Daoy (cell line): ENCODE measurements at places on chromosomes 7 and 10. TPM values are rescaled to one million over a fixed set of nuclear protein-coding genes. Genes with fewer than 3 reads are reported as not detected.

TMEM140 gene
- total RNA-seq, result 0.48 and 1.2 TPM in 2 replicates

HEPACAM2 gene
- total RNA-seq, result not detected in 2 replicates

SRRT gene
- total RNA-seq, result 93.0 and 116 TPM in 2 replicates

CALML5 gene
- not detected in 2 replicates for total RNA-seq

C10orf95 gene
- total RNA-seq, result not detected in 2 replicates

GRCh38 chr7:17234398-17235031 is 63.9 kb upstream of the AHR start:
- peak; percentile 95 for DNase-seq

DNA sequence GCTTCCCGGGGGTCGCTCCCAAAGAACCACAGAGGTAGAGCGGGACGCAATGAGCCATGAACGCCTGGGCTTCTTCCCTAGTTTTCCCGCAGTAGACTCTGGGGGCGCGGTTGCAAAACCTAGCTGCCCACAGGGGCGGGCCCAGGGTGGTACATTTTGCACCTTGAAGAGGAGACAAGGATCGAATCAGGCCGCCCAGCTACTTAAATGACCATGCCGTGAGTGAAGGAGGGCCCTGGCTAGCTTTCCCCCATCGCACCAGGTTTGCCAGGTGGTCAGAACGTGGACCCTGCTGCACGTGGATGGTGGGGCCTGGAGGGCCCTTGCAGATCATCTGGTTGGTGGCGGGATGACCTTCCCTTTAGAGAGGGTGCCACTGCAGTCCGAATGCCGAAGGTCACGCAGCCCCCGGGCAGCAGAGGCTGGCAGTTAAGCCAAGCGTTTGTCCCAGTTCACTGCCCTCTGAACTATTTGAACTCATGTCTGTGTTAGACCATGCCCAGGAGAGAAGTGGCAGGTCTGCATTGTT is 604 bp upstream of the SHTN1 start:
- DNase-seq, result peak; percentile 19

DNA sequence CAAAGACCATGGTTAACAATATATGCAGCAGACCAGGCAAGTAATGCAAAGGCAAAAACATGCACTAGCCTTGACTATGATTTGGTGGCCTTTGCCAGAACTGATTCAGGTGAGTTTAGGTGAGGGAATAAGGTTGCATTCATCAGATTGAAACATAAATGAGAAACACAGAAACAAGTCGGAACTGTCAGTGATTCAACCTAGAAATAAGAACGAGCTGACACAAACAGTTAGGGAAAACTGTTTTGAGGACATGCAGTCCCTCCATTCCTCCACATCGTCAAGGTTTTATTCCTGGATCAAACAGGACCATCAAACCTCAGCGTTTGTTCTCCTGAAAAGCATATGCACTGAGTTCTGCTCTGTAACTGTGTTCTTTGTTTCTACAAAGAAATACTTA is 1.8 kb downstream of the ZNF248 start:
- no peak for DNase-seq

DNA sequence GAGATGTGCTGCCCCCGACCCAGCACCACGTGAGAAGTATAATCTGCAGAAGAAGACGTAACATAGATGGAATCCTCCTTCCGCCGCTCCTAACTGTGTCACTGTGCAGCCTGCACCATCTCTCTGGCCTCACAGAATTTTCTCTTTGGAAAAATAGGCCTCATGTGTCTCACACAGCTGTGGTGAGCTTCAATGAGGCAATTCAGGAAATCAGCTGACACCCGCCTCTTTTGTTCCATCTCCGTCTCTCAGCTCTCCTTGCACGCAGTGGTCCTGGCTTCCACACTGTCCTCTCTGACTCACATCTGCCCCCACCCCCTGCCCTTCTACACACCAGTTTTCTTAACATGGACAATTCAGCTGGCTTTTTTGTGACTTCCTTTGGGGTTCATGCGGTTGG is 7.2 kb downstream of the C10orf90 start:
- DNase-seq, result peak; percentile 91

- DNase-seq, result no peak
These were observed 270.5 kb upstream of the MKLN1 start for GRCh38 chr7:131057015-131057793.

DNA sequence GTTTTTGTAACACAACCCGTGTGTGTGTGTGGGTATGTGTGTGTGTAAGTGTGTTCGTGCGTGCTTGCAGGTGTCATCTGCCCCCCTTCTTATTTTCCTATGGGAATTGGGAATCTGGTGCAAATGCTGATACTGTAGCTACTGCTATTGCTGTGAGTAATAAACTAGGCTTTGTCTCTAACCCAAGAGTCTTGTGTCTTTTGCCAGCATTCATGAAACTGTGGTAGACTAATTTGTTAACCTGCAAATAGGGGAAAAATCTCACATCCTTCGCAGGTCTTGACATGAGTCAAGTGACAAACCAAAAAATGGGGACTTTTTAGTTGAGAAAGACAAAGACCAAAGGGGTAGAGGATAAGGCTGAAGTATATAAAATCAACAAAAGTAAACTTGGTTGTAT is 57.9 kb upstream of the FAM133B start:
- DNase-seq, result no peak

DNA sequence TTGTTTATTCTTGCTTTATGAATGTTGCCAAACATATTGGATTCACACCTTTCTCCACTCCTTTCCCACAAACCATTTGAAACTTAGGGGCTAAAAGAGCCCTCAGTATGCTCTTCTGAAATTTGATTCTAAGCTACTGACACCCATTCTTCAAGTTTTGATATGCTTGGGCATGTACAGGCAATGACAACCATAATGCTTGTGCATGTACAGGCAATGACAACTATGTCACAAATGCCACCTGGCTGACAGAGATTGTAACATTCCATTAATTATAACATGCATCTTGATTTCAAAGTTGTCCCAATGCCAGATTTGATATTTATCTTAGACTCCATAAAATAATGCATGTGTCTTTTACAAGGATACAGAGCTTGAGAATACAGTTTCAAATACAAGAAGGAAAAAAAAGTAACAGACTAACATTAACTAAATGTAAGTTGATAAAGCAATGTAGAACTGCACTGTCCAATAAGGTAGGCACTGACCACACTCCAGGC is 17.5 kb upstream of the CDK1 start:
- DNase-seq, result no peak

- DNase-seq, result no peak
These were observed 1227.6 kb downstream of the TYW1 start for GRCh38 chr7:68224041-68224741.

DNA sequence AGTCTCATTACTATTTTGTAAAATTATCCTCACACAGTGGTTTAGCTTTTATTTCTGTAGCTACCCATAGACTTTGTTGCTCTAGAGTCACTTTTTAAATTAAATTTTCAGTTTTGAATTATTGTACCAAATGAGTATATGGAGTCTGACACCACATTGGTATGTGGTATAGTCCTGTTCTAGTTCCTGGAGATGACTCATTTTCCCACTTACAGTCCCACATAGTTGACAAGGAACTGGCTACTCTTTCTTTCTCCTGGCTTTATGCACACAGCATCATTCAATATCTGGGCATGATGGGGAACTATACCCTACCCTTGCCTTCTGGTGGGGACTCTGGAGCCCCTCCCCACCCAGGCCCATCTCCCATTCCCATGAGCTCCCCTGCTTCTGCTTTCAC is 92.6 kb upstream of the RAB11FIP2 start:
- peak; percentile 10 for DNase-seq

GRCh38 chr10:89389254-89389653 is 3.2 kb upstream of the IFIT1 start:
- no peak for DNase-seq

- no peak for DNase-seq
These were observed 276.5 kb upstream of the LRGUK start for GRCh38 chr7:133850497-133851280.

DNA sequence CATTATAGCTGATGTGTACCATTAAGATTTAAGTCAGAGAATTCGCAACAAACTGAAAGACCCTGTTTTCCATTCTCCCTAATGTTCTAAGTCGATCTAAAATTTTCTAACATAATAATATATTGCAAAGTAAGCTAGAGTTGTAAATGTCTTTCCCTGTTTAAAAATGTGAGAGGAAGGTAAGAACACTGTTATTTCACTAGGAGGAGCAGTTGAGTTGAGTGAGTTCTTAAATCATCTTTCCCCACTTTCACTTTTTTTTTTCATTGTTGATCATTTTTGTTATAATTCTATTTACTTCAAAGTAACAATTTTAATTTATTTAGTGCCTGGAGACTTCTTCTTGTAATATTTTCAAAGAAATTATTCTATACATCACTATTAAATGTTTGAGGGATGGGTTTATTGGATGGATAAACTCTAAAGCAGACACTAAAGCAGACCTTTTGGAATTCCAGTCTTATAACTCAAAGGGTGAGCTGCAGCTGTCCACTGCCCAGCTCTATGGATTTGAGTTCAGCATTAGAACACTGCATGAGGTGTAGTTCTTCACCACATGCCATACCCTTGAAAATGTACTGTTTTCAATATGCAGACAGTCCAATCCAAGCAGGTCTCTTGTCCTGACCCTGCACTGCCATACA is 181.3 kb upstream of the FZD1 start:
- no peak for DNase-seq

- DNase-seq, result no peak
These were observed 180.8 kb upstream of the SVIL start for GRCh38 chr10:29815572-29815971.

GRCh38 chr10:75400771-75401568 is 594 bp downstream of the ZNF503 start:
- peak; percentile 65 for DNase-seq

- peak; percentile 40 for DNase-seq
These were observed 12.9 kb downstream of the SEC31B start for GRCh38 chr10:100506596-100507356.

- peak; percentile 80 for DNase-seq
These were observed at the start of gene AIFM2 for GRCh38 chr10:70132098-70133029. Gene AIFM2, minus strand, starts transcription at chr10:70132825. Its CDS starts 8,741 bp downstream, at chr10:70124084.

GRCh38 chr7:123725586-123726171 is 23.1 kb downstream of the WASL start:
- no peak for DNase-seq
